ENCODE measurements at places on chromosomes 16 and 17.
A peak's percentile ranks its signal among the peaks of the same experiment; 100 is the strongest.

GRCh38 chr17:2701996-2702741, 9.4 kb downstream of the CLUH start:
- no peak for DNase-seq

DNA sequence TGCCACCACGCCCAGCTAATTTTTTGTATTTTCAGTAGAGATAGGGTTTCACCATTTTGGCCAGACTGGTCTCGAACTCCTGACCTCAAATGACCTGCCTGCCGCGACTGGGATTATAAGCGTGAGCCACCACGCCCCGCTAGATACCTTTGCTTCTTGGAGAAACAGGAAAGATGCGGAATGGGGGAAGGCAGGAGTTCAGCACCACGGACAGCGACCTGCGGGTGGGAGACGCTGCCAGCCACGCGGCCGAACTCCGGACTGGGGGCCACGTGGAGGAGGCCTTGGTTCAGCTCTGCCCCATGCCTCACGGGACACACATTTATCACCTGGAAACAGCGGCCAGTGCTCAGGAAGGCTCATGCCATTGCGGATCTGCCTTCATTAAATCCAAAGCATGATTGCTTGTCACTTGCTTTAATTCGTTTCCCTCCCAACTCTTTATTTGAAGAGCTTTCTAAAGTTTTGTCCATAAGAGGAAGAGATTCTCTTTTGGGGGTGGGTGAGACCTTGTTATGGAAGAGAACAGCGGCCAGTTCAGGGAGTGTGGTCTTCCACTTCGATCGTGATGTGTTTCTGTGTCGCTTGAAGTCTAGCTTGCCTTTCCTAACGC, 219.9 kb downstream of the ENGASE start:
- no peak for DNase-seq

- DNase-seq = no peak
These were observed 2.6 kb downstream of the CRYM start for GRCh38 chr16:21275529-21275928.

GRCh38 chr16:5018793-5019192, 14.9 kb downstream of the NAGPA start:
- DNase-seq = no peak

GRCh38 chr16:79721270-79721669, 120.7 kb upstream of the MAF start:
- no peak for DNase-seq

DNA sequence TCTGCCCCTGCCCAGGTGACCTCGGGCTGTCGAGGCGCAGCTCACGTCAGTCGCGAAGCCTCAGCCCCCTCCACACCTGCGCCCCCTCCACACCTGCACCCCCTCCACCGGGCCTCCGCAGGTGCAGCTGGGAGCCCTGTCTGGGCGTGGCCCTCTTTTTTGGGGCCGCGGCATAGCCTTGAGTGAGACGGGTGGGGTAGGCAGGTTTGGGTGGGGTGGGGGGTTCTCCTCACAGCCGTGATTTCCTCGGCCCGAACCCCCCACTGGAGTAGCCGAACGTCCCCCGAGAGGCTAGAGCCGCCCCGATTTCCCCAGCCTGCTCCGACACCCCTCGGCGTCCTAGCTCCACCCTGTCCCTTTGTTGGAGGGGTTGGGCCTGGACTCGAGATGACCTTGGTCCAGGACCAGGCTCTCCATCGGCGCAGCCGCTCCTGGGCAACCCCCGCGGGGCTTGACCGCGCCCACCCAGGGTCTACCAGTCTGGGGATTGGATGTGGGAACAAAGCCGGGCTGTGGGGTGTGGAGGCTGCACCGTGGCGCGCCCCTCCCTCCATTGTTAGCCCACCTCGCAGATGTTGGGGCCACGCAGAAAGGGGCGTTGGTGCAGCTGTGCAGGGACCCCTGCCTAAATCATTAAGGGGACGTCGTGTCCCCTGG, 626 bp downstream of the TUBB3 start:
- DNase-seq = no peak

DNA sequence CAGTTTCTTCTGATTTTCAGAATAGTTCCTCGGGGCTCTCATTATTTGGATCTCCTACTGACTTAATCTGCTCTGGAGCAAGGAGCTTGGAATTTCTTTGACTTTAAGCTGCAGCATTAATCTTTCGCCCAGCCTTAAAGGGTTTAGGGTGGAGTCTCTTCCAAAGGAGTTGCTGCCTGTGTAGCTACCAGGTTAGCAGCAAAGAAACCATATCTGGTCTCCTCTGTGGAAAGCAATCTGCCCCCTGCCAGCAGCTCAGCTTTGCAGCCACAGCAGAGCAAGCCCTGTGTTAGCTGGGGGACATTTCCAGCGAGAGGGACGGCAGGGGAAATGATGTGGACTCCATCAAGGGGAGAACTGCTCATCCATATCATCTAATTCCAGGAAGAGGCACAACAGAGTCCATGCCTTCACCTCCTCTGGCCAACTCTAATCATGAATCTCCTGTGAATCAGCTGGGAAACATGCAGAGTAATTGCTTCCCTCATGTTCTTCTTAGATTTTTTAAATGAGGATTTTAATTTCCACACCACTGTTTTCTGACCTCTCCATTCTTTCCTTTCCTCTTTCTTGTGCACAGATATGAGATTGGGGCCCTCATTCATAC, 827.6 kb upstream of the CA10 start:
- DNase-seq = no peak

DNA sequence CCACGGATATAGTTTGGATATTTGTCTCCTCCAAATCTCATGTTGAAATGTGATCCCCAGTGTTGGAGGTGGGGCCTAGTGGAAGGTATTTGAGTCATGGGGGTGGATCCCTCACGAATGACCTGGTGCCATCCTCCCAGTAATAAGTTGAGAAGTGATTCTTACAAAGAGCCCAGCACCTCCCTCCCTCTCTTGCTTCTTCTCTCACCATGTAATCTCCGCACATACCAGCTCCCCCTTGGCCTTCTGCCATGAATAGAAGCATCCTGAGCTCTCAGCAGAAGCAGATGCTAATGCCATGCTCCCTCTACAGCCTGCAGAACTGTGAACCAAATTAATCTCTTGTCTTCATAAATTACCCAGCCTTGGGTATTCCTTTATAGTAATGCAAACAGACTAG, 41.9 kb upstream of the RBBP6 start:
- DNase-seq = no peak

DNA sequence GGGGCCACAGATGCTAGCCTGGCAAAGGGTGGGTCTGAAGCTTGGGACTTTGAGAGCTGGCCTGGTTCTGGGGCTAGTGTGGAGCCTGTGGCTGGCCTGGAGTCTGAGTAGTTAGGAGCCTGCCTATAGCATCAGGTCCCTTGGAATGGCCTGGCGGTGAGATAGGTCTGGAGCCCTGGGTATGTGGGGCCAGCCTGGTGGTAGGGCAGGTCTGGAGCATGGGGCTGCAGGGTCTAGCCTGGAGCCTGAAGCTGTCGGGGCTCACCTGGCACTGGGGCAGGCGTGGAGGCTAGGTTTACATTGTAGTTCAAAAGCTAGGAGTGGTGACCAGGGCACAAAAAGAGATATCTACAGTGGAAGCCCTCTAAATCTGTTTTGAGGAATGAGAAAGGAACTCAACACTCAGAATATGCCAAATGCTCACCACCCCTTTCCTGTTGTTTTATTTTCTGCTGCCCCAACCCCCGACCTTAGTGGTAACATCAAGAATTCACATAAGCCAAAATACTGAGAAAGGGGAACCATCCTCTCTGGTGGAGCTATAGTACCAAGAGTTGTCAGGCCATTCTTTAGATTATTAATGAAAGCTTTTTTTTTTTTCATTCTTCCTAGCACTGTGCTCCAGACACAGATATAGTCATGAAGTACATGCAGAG, 100.3 kb downstream of the TANC2 start:
- no peak for DNase-seq

DNA sequence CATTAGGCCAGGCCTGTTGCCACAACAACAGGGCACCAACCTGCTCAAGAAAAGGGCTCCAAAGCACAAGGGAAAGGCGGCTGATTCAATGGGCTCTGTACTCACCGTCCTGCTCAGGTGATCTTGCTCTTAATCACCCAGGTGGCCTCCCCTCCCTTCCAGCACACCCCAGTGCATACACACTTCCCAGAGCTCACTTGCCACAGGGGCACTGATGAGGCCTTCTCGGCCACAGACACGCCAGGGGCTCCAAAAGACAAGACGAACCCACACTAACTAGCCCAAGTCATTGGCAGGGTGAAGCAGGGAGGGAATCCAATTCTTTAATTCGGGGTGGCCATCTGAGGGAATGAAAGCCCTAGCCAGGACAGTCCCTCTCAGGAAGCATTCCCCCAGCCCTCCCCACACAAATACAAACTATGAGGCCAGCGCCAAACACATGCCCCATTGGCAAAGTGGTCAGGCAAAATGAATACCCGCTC, 1.4 kb downstream of the MYO18A start:
- DNase-seq = no peak

GRCh38 chr17:37797206-37797605, 52.3 kb upstream of the HNF1B start:
- no peak for DNase-seq

- DNase-seq = no peak
These were observed 98.4 kb downstream of the ADCY9 start for GRCh38 chr16:4017807-4018206.

GRCh38 chr16:25586826-25587225, 104.9 kb upstream of the HS3ST4 start:
- no peak for DNase-seq

GRCh38 chr16:78285437-78285922, 186.0 kb downstream of the WWOX start:
- no peak for DNase-seq

- peak; percentile 35 for DNase-seq
These were observed 8.9 kb downstream of the OR4D1 start for GRCh38 chr17:58156839-58157803.

GRCh38 chr17:50100480-50100883, 5.3 kb downstream of the PDK2 start:
- no peak for DNase-seq

GRCh38 chr17:34782271-34782670, 179.0 kb downstream of the CCT6B start:
- DNase-seq = no peak

DNA sequence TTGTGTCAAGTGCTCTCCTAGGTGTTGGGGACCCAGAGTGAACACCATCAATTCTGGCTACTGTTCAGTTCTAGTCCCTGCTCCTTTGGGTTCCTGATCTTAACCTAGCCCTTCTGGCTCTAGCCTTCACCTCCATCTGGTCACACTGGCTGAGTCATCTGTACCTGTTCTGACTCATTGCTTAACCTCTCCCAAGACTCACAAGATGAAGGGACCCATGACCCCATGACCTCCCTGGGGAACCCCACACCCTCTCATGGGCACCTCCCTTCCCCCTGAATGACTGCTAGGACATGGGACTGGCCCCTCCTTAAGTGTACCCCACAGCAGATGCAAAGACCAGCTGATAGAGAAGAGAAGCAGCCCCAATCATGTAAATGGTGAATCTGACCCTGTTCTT, 345.8 kb upstream of the CDH5 start:
- no peak for DNase-seq

GRCh38 chr16:66275775-66276428, 90.6 kb upstream of the CDH5 start:
- DNase-seq = no peak
